ENCODE measurements at places on chromosomes 12 and 14.

DNA sequence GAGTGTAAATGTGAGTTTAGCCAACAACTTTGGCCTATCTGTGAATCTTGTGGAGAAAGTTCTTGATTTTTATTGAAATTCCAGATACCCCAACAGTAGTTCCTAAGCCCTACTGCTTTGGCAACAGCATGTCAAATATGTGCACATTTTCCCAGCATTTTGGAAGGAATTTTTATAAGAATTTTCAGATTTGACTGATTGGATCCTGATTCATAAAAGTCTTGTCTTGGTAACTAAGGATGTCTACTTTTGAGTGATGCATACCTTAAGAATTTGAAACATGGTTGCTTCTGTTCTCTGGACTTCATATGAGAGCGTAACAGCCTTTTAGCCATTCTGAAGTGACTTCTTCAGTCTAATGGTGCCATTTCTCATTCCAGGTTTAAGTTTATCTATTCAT is 106.7 kb downstream of the ANO4 start:
- no peak for DNase-seq

DNA sequence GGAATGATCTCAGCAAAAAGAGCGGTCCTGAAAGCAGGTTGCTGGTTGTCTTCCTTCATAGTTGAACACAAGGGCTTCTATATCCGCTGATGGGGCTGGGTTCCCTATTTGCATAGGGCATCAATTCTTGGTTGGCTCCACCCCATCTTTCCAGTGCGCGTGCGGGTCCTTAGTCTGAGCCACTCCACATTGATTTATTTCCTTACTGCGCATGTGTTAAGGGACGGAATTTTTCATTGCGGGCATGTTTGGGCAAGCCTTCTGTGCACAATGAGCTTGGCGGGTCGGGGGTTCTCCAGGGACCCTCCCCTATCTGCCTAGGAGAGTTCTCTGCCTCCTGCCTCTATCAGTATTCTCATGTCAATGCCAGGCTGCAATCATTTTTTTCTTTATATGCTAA is 21.2 kb upstream of the DLGAP5 start:
- DNase-seq: no peak

DNA sequence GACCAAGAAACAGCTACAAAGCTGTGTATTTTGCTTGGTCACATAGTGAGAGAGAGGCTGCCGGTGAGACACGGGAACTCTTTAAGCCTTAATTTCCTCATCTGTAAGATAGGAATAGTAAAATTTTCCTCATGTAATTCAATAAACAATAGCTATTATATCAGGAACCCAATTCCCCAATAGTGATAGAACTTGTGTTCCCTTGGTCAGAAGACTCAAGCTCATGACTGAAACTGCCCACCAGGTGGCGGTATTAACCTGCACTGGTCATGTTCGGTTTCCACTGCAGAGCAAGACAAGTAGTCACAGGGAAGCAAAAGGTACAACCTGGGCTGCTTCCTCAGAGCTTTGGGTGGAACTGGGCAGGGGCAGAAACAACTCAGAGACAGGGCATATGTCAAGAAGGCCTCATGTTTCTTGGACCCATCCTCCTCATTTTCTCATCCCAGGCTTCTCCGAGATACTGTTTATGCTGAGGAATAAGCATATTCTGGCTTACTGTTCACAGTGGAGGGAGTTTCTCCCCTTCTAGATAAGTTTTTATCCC is 4.2 kb upstream of the AJUBA start:
- peak; percentile 93 for DNase-seq

- no peak for DNase-seq
These were observed 88.2 kb downstream of the DUSP16 start for GRCh38 chr12:12474471-12474928.

DNA sequence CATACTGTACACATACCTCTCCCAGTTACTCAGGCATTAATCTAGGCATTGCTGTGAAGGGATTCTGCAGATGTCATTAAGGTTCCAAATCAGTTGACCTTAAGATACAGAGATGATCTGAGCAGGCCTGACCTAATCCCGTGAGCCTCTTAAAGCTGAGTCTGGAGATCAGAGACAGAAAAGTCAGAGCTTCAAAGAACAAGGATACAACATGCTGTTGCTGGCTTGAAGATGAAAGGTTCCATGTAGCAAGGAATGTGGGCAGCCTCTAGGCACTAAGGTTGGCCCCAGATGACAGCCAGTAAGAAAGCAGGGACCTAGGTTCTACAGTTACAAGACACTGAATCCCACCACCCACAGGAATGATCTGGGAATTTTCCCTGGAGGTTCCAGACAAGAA is 81.1 kb downstream of the MAP1LC3B2 start:
- no peak for DNase-seq

GRCh38 chr14:54909817-54910558 is 7.4 kb upstream of the GCH1 start:
- no peak for DNase-seq

GRCh38 chr14:105026033-105026785 is 5.3 kb upstream of the CDCA4 start:
- no peak for DNase-seq

- DNase-seq: no peak
These were observed 1.2 kb downstream of the PELI2 start for GRCh38 chr14:56119201-56119981.

DNA sequence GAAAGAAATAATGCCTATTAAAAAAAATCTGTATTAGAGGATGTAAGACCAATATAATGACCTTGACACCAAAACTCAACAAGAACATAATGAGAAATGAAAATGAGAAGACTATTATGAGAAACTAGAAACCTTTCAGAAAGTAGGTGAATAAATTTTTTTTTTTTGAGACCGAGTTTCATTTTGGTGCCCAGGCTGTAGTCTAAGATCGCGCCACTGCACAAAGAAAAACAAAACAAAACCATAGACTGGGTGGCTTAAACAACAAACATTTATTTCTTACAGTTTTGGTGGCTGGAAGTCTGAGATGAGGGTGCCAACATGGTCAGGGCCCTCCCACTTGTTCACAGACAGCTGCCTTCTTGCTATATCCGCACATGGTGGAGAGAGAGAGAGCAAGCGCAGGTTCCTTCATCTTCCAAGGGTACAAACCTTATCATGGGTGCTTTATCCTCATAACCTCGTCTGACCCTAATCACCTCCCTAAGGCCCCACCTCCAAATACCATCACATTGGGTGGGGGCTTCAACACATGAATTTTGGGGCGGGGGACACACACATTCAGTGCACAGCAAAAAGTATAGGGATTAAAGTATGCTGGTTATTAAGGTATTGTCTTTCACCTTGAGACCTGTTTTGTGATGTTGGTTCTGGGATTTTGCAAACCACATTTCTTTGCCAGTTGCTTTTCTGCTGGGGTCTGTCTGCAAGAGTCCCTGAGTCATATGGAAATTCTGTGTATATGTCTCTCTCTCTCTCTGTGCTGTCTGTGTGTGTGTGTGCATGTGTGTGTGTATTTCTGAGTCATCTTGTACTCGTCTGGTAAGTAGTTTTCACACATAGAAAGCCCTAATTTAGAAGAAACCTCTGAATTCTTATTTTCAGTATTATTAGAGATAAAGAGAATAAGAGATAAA is 26.2 kb downstream of the ZCRB1 start:
- no peak for DNase-seq

DNA sequence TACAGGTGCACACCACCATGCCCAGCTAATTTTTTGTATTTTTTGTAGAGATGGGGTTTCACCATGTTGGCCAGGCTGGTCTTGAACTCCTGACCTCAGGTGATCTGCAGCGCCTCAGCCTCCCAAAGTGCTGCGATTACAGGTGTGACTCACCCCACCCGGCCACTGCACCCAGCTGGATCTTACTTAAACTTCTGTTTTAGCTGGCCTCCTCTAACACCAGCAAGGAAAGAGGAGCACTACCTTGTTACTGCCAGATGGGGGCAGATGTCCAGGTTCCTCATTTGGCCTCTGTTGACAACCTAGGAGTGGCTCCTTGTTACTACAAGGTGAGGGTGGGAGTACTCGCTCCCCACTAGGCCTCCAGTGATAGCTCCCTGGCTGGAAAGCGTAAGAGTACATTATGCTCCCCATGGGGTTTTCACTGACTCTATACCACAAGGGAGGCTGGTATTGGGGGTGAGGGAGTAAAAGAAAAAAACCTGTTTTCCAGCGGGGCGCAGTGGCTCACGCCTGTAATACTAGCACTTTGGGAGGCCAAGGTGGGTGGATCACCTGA is 13.2 kb upstream of the ARF6 start:
- peak; percentile 85 for DNase-seq

GRCh38 chr14:63852271-63852816 is 460 bp upstream of the SYNE2 start:
- no peak for DNase-seq

DNA sequence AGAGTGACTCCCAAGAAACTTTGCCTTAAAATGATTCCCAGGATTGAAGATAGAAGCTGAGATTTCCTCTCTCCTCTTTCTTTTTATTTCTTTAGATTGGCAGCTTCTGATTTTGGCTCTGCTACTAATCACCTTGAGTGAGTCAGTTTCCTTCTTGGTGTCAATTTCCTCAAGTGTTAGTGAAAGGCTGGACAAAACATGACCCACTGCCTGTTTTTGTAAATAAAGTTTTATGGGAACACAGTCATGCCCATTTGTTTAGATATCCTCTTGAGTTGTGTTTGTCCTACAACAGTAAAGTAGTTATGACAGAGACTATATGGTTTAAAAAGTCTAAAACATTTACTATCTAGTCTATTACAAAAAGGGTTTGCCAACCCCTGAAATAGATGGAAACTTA is 227.2 kb upstream of the TBX3 start:
- DNase-seq: no peak

DNA sequence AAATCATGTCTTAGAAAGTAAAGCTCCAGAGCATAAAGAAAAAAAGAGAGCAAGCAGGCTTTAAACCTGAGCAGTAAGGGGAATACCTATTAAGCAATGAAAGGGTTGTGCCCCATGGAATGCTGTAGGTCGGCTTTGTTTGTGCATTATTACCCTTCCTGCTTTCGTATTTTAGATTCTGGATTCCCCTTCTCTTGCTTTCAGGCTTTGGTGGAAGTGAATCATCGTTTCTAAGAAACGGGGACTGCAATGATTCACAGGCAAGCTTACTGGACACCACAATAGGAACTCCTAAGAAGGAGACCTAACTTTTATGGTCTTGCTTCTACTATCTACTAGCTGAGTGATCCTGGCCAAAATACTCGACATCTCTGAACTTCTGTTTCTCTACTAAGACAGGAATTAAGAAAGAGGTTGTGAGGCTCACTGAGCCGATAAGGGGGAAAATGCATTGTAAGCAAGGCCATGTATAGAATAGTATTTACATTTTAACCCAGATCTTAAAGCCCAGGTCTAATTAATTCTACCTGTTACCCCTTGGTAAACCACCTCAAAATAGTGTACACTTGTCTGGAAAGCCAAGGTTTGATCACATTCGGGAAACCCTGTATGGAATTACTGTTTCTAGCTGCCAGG is 1.2 kb upstream of the BMAL2 start:
- DNase-seq: no peak

DNA sequence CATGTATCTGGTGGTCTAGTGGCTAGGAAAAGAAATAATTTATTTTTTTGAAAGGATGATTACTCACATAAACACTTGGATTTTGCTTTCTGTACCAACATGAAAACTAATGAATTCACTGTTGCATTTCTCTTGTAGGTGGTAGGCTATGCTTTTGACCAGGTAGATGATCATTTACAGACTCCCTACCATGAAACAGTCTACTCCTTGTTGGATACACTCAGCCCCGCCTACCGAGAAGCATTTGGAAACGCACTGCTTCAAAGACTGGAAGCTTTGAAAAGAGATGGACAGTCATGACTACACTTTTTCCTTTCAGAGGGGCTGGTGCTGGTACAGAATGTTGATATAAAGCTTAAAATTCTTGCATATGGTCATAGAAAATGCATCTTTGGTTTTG is 6.5 kb upstream of the AK7 start:
- DNase-seq: no peak

- DNase-seq: no peak
These were observed 25.6 kb upstream of the CPNE8 start for GRCh38 chr12:38930990-38931389.

DNA sequence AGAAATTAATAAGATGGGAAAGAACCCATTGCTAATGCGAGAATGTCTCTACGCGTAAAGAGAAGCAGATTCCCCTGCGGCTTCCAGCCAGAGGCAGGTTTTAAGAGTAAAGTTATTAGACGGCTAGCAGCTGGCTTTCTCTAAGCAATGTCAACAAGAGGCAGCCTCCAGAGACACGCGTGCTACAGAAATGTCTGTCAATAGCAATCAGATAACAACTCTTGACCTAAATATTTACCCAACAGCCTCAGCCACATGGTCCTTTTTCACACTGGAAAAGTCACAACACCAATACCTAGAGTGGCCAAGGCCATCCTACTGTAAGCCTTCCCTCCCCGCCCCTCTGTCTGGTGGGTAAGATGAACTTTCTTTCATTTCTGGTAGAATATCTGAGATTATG is 146.0 kb upstream of the SFSWAP start:
- DNase-seq: no peak

DNA sequence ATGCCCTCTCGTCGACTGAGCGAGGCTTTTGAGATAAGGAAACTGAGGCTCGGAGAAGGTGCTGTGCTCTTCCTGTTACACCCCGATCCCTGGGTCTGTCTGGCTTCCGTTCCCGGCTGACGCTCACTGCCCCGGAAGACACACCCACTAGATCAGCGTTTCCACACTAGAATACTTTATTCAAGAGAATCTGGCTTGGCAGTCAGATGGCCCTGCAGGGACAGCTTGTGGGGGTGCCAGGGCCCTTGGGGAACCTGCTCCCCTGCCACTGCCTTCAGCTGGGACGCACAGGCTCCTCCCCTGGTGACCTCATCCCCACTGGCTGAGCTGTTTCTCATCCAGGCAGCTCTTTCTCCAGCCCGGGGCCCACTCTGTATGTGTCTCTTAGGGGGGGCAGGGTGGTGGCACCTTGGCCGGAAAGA is 13.7 kb downstream of the PGF start:
- DNase-seq: peak; percentile 61

DNA sequence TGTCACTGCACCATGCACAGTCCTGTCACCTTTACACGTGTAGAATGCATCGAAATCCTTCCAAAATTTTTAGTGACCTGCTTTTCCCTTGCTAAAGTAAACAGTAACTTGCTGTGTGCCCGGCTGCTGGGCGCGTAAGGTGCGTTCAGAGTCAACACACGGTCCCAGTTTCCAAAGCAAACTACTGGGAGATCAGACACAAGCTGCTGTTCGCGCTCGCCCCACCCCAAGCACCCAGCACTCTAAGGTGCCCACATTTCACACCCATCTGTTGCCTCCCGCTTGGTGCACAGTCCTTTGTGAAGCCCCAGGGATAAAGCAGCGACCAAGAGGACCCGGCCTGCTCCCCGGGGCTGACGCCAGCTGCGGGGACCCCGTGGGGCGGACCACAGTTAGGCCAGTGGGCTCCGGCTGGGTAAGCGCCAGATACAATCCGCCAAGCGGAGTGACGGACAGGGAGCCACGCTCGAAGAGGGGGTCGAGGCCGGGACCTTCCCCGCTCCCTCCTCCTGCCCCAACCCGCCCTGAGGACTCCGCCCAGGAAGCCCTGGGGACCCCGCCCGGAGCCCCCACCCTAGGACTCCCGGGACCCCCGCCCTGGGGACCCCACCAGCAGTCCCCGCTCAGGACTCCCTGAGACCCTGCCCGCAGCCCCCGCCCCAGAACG is 633 bp downstream of the STX2 start:
- DNase-seq: peak; percentile 66

Data from hematopoietic multipotent progenitor cell treated with erythropoietin and hydrocortisone succinate and interleukin-3 and kit ligand, for 17 days (in vitro differentiated cells).